ENCODE measurements at places on chromosomes 11 and 22.

- DNase-seq = no peak
Measured at GRCh38 chr11:116170526-116171120, 602.2 kb downstream of the BUD13 start.

- no peak for DNase-seq
Measured at GRCh38 chr11:69242266-69242920, 51.6 kb upstream of the MYEOV start.

GRCh38 chr11:12989428-12990161 is 19.5 kb upstream of the RASSF10 start:
- no peak for DNase-seq

DNA sequence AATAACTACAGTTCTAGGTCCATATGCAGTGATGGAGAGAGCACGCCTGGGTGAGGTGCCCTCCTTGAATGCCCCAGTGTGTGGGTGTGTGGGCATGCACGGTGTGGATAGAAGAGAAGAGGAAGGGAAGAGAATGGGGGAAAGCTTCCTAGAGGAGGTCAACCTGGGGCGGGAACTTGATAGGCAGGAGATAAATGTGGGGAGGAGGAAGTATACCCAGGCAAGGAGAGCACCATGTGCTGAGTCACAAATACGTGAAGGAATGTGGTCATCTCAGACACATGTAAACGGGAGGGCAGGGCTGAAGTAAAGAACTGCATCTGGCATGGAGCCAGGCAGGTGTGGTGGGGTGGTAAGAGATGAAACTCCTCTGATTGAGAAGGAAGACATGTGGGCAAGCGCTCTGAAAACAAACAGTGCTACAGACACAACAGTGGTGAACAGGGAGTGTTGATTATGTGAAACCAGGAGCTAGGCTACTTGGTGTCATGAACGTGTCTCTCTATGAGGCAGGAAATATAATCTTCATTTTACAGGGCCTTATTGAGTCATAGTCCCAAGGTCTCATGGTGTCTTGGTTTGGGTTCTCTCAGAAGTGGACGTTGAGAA is 61.5 kb upstream of the EED start:
- DNase-seq = no peak

- no peak for DNase-seq
Measured at GRCh38 chr11:46952553-46952952, 16.0 kb downstream of the CSTPP1 start.

GRCh38 chr22:30390974-30391691 is 3.9 kb upstream of the RNF215 start:
- DNase-seq = no peak

DNA sequence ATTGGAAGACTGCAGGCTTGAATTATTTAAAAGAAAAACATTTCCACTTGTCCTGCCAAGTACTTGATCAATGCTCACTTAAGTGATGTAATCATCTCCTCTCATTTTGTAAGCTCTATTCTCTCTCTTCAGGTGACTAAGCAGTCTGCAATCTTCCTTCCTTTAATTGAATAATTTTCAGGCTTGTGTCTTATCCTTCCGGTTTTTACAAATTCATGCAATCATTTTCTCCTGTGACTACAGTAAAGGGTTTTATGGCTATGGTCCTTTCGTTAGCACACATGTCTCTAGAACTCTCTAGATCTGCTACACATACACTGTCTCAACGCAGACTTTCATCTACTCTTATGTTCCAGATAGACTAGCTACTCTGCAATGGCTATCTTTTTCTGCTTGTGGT is 12.6 kb upstream of the UPB1 start:
- peak; percentile 48 for DNase-seq

DNA sequence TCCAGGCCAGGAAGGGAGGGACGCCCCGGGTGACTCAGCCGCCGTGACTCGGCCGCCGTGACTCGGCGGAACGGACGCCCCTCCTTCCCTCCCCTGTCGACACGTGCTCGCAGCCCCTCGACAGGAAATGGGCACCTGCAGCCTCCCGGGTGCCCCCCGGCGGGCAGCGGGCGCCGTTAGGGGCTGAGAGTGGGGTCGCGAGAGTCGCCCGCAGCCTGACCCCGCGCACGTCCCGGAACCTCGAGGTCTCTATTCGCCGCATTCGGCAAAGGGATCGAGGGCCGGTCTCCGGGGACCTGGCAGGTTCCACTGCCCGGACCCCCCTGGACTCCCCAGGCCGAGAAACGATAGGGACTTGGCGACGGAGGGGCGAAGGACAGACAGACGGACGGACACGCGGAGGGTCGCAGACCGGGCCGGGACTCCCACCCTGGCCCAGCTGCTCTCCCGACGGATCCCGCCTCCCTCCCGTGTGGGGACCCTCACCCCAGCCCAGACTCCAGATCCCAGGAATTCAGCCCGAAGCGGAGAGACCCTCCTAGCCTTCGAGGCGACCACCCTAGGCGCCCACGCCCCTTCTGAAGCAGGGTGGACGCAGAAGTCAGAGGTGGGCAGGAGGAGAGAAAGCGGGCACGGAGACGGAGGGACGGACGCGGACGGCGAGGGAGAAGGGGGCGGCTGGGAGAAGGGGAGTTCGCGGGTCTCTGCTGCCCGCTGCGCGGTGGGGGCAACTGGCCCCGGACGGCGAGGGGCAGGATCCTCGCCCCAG is 648 bp downstream of the FOSL1 start:
- DNase-seq = no peak

DNA sequence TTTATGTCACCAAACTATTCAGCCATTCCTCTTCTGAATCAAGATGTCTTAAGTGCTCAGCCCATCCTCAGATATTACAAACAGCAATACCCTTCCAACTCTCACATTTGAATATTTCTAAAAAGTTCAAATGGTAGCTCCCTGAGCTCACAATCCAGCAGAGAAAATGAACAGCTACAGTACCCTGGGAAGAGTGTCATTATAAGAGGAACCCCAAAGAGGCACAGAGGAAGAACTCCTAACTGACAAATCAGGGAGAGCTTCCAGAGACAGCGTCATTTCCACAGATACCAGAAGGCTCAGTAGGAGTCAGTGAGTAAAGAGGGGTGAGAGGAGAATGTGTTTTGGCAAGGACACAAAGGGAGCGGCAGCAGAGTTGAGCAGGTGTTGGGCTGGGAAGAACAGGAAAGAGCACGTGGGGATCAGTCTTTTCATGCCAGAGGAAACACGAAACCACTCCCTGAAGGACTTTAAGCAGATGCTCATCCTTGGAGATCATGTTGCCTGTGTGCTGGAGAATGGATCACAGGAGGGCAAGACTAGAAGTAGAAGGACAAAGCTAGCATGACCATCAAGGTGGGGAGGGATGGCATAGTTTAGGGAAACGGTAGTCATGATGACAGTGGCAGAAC is 4.3 kb downstream of the CLTCL1 start:
- DNase-seq = no peak

DNA sequence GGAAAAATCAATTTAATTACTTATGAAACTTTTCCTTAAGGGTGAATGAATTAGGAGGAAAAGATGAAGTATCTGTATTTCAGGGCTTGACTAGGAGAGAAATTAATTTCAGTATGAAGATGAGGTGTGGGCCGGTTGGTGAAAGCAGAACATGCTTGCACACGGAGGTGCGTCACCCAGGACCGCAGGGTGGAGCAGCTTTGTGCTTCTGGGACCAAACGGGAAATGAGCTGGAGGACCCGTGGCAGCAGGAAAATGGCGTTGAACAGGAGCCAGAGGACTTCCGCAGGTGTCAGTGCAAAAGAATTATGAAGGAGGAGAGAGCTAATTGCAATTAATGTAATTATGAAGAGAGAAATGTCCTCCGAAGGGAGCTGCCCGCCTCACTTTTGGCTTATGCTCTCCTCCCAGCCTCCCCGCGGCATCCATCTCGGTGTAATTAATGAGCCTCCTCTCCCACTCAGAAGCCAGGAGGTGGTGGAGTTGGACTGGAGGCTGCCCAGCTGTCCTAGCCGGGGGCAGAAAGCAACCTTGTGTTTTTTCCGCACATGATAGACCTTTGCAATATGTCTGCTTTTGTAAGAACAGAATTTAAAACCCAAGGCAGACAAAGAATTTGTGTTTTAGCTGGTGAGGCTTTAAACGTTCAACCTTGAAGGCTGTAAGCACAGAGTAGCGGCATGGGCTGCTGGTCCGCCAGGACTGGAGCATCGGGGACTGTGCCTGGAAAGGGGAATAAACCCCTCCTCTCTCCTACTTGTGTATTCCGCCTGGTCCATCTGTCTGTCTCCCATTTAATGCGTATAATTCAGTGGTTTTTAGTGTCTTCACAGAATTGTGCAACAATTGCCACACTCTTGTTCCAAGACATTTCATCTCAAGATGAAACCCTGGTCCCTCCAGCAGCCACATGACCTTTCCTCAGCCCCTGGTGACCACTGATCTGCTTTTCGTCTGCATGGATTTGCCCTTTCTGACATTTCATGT is 180.6 kb downstream of the TBC1D22A start:
- DNase-seq = no peak

- DNase-seq = no peak
Measured at GRCh38 chr11:48025984-48026340, 45.6 kb downstream of the PTPRJ start.

- no peak for DNase-seq
Measured at GRCh38 chr22:19615867-19616581, 91.8 kb upstream of the CLDN5 start.

- no peak for DNase-seq
Measured at GRCh38 chr11:68767672-68768071, 16.4 kb upstream of the TESMIN start.

DNA sequence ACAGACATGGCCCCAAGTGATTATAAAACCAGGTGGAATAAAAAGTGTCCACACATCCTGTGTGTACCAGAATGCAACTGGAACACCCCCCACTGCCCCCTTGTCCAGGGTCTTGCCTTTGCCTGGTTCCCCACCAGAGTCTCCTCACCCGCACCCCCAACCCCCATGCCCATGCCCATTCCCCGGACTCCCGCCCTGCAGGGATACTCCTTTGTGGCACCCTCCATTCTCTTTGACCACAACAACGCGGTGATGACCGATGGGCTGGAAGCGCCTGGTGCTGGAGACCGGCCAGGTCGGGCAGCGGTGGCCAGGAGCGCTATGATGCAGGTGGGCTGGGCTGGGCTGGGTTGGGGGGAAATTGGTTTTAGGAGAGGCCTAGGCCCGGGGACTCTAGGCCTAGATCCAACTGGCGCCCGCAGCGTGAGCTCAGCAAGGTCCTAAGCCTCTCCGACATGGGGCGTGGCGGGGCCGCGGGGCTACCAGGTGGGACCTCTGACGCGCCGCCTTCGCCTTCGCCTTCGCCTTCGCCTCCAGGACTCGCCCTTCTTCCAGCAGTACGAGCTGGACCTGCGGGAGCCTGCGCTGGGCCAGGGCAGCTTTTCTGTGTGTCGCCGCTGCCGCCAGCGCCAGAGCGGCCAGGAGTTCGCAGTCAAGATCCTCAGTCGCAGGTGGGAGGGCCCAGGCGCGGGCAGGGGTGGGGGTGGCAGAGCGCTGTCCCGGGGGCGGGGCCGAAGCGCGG is 9.1 kb downstream of the RPS6KA4 start:
- no peak for DNase-seq

DNA sequence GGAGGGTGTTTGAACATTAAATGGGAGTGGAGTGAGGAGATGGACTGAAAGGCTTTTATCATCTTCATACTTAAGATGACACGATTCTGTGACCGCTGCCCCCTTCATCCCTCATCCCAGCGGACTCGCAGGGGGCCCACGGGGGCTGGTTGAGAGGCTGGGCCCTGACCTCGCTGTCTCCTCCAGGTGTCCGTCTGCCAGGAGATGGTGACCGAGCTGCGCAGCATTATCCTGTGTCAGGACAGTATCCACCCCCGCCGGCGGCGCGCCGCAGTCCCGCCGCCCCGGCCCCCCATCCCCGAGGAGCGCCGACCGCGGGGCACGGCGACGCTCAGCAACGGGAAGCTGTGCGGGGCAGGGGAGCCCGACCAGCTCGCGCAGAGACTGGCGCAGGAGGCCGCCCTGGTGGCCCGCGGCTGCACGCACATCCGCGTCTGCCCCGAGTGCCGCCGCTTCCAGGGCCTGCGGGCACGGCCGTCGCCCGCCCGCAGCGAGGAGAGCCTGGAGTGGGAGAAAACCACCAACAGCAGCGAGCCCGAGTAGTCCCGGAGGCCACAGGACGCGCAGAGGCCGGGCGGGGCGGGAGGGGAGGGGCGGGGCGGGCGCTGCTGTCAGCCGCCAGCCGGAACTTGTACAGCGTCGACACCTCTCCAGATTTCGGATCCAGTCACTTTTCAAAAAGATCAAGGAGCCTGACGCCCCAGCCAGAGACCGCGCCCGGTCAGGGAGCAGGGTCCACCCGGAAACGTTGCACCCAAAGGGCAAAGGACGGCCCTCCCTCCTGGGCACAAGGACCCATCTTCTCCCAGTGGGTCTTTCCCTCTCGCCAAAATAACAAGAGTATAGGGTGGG is 38.0 kb upstream of the TBCEL start:
- no peak for DNase-seq

DNA sequence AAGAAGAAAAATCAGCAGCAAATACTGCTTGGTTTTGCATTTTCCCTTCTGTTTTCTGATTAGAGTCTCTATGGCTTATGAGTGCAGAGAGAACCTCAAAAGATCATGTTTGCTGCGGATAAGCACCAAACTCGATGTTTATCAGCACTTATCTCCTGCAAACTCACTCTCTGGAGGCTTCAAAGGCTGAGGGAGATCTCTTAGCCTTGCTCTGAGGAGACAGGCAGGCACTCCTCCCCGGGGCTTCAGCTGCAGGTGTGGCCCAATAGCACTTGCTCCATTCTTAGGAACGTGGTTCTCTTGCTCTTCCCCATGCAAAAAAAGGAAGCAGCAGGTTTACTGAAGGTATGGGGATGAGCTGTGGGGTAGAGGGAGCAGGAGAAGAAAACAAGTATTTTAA is 45.1 kb downstream of the FLI1 start:
- DNase-seq = no peak

- no peak for DNase-seq
Measured at GRCh38 chr22:48923165-48923865, 904.4 kb downstream of the BRD1 start.

DNA sequence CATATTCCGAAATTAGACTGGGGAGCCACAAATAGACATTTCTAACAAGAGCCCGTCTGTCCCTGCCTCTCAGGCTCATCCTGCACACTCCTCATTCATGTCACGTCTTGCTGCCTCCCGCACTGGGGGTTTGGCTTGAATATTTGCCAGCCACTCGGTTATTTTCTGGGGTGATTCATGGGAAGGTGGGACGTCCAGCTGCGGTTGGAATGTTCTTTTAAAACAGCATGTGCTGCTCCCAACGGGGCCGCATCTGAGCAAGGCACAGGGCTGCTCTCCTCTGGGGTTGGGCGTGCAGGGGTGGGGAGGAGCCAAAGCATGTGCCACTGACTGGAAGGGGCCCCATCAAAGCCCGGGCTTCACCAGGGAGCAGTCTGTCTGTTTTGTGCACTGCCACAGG is 25.9 kb upstream of the SLC5A4 start:
- DNase-seq = no peak

GRCh38 chr11:8266246-8267241 is 2.9 kb upstream of the LMO1 start:
- no peak for DNase-seq

- DNase-seq = no peak
Measured at GRCh38 chr11:128733440-128734102, 39.7 kb downstream of the FLI1 start.

- DNase-seq = no peak
Measured at GRCh38 chr22:24986816-24987215, 34.3 kb downstream of the KIAA1671 start.

GRCh38 chr11:124920870-124921609 is 2.0 kb downstream of the HEPN1 start:
- DNase-seq = no peak

GRCh38 chr11:83257761-83258168 is 28.4 kb downstream of the CCDC90B start:
- DNase-seq = no peak

- DNase-seq = no peak
Measured at GRCh38 chr11:63536669-63537292, at the start of gene PLAAT4. Gene PLAAT4 (plus strand): TSS chr11:63536808. CDS start chr11:63536869, 61 bp downstream.
